ENCODE measurements at places on chromosomes 2 and 18.

DNA sequence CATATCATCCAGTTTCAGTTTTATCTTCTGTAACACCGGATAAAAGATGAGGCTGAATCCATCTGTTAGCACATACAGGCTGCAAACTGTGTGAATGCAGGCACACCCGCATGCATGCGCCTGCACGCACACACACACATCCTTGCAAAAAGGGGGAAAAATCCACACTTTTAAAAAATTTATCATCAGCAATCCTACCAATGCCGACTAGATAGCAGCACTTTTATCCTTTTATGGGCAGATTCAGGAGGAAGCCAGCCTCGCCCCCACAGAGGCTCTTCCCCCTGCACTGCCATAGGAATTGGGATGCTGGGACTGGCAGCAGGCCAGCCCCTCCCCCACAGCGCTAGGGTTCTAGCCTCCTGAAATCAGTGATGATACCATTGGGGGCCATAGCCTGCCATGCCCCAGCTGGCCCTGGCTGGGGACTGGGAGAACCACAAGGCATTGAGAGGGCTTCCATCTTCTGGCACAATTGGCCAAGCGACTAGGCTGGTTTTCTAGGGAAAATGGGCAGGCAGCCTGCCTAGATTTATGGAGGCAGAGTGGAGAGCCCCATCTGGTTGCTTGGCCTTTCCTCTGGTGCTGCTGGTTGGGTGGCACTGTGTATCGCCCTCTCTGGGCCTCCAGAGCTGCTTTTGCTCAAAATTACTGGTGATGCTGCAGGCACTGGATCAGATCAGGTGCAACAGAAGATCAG, 25.5 kb downstream of the CYRIA start:
- DNase-seq = no peak

DNA sequence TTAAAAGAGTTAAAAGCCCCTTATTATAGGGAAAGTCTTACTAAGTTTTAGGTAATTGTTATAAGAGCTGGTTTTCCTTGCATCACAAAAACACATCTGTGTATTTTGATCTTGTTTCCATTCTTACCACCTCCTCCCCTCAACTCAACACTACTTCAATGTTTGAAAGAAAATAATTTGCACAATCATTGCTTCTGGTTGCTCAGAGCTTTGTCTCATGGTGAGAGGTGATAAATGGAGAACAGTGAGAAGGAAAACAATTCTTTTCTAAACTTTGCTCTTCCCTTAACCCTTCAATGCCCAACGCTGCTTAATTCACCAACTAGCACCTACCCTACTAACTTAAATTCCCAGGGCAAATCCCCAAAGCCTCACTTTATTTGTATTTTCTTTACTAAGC, 268.1 kb upstream of the LINC00305 start:
- DNase-seq = no peak

DNA sequence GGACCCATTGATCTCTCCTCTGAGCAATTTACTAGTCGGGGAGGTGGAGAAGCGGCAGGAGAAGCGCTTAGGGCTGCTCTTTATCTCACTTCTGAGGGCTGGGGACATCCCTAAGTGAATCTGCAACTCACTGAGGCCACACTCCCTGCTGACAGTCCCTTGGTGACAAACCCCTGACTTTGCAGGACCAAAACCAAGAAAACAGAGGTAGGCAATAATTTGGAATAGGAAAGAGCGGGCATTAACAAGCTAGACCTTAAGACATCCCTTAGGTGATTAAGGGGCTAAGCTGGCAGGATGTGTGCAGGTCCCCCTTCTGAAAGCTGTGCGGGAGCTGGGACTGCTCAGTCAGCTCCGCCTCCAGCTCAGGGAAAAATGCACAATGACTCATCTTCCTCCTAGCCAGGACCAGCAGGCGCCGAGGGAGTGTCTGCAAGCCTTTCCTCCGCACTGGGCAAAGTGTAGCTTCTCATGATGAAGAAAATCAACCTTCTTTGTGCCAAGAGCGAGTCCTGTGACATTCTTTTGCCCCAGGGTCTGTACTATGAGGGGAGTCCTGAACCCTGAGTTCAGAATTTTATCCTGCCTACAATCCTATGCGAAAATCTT, 63.3 kb downstream of the BOD1L2 start:
- peak; percentile 24 for DNase-seq

DNA sequence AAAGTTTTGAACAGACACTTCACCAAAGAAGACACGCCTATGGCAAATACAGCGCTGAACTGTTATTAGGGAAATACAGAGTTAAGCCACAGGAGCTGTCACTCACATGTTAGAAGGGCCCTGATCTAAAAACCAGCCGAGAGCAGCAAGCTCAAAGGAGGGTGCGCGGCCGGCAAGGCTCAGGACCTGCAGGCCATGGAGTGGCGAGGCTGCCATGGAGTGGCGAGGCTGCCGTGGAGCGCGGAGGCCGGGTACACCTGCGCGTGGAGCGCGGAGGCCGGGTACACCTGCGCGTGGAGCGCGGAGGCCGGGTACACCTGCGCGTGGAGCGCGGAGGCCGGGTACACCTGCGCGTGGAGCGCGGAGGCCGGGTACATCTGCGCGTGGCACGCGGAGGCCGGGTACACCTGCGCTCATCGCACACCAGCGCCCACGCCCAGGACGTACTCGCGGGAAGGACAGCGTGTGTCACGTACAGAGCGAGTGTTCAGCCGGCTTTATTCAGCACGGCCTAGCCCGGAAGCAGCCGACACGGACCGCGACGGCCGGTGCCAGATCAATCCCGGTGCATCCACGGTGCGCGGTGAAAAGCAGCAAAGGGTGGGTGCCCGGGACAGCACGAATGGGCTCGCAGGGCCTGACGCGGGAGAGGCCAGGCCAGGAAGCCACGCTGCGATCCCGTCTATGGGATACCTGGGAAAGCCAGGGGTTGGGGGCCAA, 68.8 kb downstream of the SLC66A2 start:
- no peak for DNase-seq

DNA sequence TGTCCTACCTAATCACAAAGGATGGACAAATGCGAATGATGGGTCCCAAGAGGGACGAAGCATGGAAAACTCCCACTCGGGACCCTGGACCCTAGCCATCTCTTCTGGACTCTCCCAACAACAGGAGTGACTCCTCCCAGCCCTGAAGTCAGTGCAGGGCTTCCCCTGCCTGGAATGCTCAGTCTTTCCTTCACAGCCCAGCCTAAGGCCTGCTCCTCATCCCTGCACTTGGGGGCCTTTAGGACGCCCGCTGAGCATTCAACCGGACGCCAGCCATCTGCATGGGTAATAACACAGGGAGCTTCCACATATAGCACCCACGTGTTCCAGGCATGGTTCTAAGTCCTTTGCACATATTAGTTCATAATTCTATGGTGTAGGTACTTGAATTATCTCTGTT, 237.5 kb downstream of the KLHL29 start:
- peak; percentile 55 for DNase-seq

Measured in NCI-H2171 treated with DMSO at 0.1 percent for 48 hours (cell line).